Progenitor cell of endocrine pancreas (in vitro differentiated cells): ENCODE measurements at places on chromosomes 7 and 10. TPM values are rescaled to one million over a fixed set of nuclear protein-coding genes. Genes with fewer than 3 reads are reported as not detected.

DNA sequence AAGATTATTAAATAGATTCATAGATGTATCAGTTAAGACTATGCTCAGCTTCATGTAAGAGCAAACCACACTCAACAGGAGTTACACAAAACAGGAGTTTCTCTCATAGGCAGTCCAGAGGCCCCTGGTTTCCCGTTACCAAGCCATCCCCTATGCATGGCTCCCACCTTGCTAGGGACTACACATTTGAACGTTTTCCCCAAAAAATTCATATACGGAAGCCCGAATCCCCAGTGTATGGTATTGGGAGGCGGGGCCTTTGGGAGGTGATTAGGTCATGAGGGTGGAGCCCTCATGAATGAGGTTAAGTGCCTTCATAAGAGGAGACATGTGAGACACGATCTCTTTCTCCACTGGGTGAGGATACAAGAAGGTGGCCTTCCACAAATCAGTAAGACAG is 29.1 kb downstream of the RSU1 start:
- no peak for DNase-seq
- no peak overlapping the region for H3K4me3 ChIP-seq
- H3K27me3 ChIP-seq = no peaks in the 10 kb centered on the region
- peaks cover 16% of the 10 kb centered on the region for H3K4me1 ChIP-seq
- H3K27ac ChIP-seq = no peak overlapping the region
- H3K36me3 ChIP-seq = peaks cover 11% of the 10 kb centered on the region

DNA sequence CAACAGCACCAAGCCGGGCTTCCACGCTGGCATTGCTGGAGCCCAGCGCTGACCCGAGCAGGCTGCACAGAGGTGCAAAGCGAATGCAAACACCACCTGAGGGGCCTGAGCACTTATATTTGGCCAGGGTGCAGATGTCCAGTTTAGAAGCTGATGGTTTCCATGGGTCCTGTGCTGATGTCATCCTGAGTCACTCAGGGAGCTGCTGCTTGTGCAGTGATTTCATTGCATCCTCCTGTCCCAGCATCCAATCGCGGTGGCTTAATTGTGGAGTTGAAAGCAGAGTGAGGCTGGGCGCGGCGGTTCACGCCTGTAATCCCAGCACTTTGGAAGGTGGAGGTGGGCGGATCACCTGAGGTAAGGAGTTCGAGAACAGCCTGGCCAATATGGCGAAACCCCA is 410.2 kb upstream of the KLF6 start:
- no peaks in the 10 kb centered on the region for H3K36me3 ChIP-seq
- H3K4me1 ChIP-seq = peaks cover 4% of the 10 kb centered on the region
- no peaks in the 10 kb centered on the region for H3K27me3 ChIP-seq

ARL4A gene
- total RNA-seq = 10.9 and 12.6 TPM in 2 replicates

DNA sequence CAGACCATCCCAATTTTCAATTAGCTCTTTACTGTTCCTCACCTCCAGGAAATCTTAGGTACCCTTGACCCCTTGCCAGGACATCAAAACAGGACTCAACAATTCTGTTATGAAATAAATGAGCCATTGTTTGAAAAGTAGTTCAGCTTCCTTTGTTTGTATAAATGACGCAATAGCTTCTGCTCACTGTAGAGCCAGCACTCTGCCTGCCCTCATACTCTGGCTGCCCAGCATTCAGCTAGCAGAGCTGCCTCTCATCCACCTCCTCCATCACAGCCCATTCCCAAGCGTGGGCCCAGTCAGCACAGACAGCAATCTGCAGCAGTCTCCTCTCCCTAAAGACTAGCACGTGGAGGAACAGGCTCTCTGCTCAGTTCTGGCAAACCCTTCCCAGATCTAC is 478.6 kb downstream of the GRID1 start:
- no peak for DNase-seq
- H3K4me3 ChIP-seq = no peak overlapping the region
- no peak overlapping the region for H3K27ac ChIP-seq
- H3K4me1 ChIP-seq = no peaks in the 10 kb centered on the region

NODAL gene
- not detected in 2 replicates for total RNA-seq

- peaks cover 17% of the 10 kb centered on the region for H3K4me1 ChIP-seq
- no peak overlapping the region for H3K4me3 ChIP-seq
- DNase-seq = no peak
- no peak overlapping the region for H3K27ac ChIP-seq
These were observed 90.8 kb downstream of the ZFAND4 start for GRCh38 chr10:45581582-45582385.

DNA sequence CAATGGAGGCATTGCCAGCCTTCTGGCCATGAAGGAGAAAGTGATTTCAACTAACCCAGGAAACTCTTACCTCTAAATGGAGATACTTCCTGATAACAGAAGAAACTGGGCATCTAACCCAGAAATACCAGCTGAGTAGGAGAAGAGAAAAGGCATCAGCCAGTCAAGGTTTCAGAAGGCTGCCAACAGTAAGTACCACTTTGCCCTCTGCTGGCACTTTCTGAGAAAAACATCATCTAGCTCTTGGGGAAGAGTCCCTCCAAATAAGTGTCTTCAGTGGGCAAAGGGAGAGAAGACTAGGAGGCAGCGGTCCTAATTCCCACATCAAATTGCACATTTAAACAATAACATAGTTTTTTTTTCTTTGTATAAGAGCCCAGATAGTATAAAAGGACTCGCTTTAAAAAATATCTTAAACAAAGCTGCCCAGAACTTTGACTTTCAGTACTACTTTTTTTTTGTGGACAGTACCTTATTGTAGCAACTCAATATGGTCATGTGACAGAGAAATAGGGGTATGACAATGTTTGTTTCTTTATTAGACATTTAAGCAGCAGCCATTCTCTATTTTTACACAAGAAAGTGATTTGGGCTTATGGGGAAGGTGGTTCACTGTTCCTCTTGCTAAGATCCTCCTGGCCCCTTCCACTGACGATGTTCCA is 157.3 kb downstream of the CTTNBP2 start:
- DNase-seq = peak; percentile 16
- peaks cover 3% of the 10 kb centered on the region for H3K36me3 ChIP-seq
- peaks cover 19% of the 10 kb centered on the region for H3K4me1 ChIP-seq
- H3K4me3 ChIP-seq = no peak overlapping the region
- no peak overlapping the region for H3K27ac ChIP-seq
- H3K27me3 ChIP-seq = no peaks in the 10 kb centered on the region

DNA sequence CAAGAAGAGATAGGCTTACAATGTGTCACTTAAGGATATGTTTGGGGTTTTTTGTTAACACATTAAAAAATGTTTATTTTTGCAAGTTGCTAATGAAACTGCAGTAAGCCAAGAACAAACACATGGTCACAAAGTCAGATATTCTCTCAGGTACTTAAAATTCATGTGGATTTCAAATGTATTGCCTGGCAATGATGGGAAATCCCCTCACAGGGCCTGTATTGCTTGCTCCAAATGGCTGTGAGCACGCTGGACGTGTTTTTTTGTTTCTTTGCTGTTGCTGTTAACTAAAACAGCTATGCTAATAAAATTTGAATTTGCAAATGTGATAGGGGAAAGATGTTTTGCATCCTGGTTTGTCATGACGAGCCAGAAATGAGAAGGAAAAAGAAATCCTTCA is 3.8 kb upstream of the CELF2 start:
- no peak for DNase-seq
